ENCODE measurements at places on chromosomes 1 and 21.

DNA sequence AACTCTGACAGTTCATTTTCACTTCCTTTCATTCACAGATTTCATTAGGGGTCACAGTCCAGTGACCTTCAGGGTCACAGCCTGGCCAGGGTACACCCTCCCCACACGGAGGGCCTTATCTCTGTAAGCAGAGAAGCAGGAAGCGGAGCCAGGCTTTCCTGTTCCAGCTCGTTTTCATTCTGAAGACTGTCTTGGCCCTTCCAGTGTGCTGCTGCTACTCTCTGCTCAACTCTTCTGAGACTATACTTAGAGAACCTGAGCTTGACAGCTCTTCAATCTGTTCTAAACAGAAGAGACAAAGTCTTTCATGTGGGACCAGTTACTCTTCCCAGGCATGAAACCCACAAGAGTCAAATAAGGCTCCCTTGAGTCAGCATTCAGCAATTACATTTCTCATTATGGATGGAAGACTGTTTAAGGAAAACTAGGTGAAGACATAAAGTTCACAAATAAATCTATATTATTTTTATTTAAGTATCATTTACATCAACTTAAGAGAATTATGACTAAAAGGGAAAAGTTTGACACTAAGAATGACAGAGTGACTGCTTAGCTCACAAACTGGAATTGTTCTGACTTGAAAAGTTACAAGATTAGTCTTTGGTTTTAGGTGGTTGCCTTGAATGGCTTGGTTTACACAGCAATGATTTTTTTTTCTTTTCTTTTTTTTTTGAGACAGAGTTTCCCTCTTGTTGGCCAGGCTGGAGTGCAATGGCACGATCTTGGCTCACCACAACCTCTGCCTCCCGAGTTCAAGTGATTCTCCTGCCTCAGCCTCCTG, 4.8 kb upstream of the TDRD10 start:
- DNase-seq = no peak

GRCh38 chr1:53625766-53626520, 113.0 kb downstream of the GLIS1 start:
- DNase-seq = no peak

GRCh38 chr1:3620708-3621107, 4.1 kb upstream of the TPRG1L start:
- no peak for DNase-seq

DNA sequence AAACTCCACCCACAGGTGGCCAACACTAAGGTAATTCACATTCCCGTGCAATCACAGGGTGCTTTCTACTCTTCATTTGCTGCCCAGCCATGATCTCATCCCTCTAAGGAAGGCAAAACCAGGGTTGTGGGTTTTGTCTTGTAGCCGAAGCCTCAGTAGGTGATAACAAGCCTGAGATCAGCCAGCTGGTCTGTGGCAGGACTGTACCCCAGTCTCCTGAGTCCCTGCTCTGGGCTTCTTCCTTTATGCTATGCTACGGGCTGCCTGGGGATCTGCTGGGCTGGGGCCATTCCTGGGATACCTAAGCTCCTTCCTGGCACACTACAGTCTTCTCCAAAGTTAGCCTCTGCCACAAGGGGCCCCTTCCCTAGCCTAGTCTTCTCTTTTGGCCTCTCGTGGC, 9.8 kb downstream of the PPFIA4 start:
- DNase-seq = no peak

GRCh38 chr1:110190282-110190929, 19.7 kb upstream of the KCNC4 start:
- no peak for DNase-seq

- DNase-seq = no peak
Observed at GRCh38 chr21:43727519-43728153, 8.7 kb downstream of the PDXK start.

DNA sequence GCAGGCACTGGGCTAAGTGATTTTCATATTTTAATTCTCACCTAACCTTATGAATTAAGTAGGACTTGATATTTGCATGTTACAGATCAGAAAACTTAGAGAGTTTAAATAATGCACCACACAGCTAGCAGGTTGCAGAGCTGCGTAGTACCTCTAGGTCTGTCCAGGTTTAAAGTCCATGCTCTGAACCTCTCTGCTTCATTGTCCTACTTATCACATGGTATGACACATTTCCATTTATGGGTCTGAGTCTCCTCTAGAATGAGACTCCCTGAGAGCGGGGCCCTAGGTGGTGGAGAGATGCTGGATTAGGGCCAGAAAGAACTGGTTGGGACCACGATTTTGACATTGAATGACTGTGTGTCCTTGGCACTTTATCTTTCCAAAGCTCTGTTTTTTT, 102.5 kb upstream of the USP24 start:
- DNase-seq = no peak

DNA sequence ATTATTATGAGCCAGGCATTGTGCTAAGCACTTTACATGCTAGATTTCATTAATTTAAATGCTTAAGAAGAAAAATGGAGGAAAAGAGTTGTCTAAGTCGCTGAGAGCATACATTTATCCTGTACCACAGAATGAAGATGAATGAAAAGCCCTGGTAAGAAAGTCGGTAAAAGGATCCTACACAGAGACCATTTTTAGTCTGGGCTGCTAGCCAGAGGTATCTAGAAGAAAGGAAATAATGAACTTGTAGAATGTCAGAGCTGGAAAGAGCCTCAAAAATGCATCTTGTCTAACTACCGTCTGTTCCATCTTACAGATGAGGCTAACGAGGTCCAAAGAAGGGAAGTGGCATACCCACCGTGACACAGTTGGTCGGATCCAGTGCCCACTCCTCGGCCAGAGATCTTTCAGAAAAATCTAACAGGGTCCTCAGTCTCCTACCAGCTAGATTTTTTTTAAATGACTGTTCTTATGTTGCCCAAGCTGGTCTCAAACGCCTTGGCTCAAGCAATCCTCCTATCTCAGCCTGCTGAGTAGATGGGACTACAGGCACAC, 12.2 kb upstream of the TNR start:
- DNase-seq = no peak

GRCh38 chr21:15688016-15688415, 41.8 kb upstream of the USP25 start:
- DNase-seq = no peak

GRCh38 chr1:225467193-225468020, 39.6 kb upstream of the LBR start:
- DNase-seq = no peak

- DNase-seq = no peak
Observed at GRCh38 chr1:18265641-18266040, 158.0 kb downstream of the IGSF21 start.

GRCh38 chr1:210418863-210419650, 90.4 kb downstream of the HHAT start:
- DNase-seq = no peak

DNA sequence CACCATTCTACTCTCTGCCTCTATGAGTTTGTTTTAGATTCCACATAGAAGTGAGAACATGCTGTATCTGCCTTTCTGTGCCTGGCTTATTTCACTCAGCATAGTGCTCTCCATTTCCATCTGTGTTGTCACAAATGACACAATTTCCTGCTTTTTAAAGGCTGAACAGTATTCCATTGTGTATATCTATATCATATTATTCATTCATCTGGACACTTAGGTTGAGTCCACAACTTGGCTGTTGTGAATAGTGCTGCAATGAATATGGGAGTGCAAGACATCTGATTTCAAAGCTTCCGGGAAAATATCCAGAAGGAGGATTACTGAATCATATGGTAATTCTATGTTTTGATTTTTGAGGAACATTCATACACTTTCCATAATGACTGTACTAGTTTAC, 20.1 kb upstream of the DONSON start:
- DNase-seq = no peak

DNA sequence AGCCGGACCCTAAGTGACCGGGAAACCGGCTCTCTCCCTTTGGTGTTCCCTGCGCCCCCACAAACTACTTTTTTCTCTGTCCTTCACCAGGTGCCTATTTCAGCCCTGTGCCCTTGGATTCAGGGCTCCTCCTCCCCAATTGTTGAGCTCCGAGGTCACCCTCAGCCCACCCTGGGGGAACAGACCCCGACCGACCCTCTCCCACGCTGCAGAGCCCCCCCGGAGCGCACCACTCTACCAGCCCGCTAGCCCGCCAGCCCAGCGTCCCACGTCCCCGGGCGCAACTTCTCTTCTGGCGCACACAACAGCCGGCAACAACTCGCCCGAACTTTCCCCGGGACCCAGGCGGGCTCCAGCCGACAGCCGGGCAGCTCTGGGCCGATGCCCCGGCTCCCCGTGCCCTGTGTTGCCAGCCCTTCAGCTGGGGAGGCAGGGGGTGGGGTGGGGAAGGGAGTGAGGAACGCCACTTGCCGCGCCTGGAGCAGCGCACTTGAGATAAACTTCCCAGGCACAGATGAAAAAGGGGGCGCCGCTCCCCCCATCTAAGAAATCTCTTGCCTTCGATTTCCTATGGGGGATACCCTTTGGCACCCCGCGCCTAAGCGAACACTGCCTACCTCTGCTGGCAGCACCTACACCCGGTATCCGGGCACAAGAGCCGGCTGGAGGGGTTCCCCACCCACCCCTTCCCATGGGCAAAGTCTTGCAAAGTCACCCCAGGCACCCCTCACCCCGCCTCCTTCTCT, 997 bp downstream of the CASZ1 start:
- DNase-seq = no peak

GRCh38 chr1:223421025-223421424, 27.8 kb downstream of the CCDC185 start:
- DNase-seq = no peak

Data from NCI-H1930 (cell line).